Activated CD4-positive, alpha-beta T cell treated with anti-CD3 and anti-CD28 coated beads, Interleukin-2, Interleukin-6, amounts not matched to agents 100 ng/mL and 50 ng/mL, durations not matched to agents 16 hours and 8 hours (primary cell): ENCODE measurements at places on chromosomes 3 and 15.

DNA sequence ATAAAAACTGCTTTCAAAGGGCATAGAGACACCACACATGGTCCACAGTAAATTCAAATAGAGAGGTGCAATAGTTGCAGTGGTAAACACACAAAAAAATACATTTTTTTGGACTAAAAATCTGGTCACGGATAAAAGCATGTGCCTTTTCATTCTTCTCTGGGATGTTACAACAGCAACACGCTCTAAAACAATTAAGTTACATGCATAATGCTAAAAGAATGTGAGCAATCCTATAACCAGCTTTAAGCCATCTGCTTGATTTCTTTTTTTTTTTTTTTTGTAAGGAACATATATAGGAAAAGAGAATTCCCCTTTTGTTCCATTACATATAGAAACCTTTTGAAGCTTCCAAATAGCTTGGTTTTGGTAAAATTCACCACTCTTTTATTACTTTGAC, 20.0 kb downstream of the WNT5A start:
- no peak for DNase-seq

- no peak for DNase-seq
Measured at GRCh38 chr15:83700082-83700481, 46.2 kb downstream of the ADAMTSL3 start.

DNA sequence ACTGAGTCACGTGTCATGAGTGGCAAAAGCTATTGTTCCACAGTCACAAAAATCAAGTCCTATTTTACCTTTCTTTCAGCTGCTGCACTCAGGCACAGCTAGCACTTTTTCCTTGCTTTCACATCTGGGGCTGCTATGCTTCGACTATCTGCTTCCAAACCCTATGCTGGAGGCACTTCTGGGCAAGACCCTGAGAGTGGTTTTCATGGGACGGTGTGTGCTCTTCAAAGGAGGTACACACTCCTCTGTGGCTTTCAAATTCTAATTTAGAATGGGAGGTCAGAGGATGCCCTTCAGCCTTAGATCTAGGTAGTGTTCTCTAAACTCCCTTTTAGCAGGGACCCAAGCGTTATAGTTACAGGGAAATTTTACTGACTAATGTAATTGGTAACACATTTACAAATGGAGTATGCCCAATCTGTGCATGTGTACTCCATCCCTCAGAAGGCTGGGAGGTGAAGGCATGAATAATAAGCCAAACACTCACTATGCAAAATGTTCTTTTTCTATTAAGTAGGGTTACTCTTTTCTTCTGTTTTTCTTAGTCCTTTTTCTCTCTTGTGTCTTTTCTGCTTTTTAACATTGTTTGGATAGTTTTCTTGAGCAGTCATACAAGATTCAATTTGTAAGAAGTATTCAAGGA, 188.3 kb downstream of the LSAMP start:
- no peak for DNase-seq

DNA sequence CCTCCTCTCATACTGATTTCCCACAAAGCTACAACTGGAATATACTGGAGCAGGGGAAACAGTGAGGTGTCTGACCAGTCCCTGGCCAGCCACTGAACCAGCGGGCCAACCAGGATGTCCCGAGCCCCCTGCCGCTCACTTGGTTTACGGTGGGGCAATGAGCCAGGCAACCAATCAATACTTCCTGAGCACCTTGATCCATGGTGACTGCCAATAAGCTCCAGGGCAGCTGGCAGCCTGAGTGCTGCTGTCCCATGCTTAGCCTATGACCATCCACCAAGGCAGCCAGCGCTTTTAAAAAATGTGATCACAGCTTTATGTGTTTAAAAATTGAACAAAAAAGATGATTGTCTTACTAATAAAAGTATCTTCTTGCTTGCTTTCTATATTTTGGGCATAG, 4.2 kb downstream of the SCN10A start:
- DNase-seq = no peak
